Stimulated activated CD8-positive, alpha-beta memory T cell treated with anti-CD3 and anti-CD28 coated beads, Interleukin-15, amount 100 ng/mL, for 1 hour (primary cell): ENCODE measurements at places on chromosomes 16 and 17.

DNA sequence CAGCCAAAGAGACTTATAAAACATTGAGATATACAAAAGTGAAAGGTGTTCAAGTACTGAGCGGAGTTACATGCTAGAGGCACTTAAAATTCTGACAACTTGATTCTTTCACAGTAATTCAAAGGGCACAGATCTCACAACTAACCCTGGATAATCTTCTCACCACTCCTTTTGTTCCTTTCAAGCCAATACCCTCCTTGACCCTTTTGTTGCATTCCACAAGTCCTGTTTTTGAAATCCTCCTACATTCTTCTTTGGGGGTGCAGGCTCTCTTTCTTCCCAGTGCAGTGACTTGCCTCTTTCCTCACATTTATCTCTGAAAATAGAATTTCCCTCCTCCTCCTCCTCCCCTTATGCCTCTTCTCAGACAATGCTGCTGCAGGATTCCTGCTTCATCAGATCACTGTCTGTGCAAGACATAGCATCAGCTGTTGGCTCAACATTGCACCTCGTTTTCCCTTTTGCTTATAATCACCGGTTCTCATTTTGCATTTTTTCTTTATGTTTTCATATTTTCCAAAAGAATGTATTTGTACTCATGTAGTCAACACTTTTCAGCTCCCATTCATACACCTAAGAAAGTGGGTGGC is 199.3 kb downstream of the CDH8 start:
- DNase-seq, result no peak

DNA sequence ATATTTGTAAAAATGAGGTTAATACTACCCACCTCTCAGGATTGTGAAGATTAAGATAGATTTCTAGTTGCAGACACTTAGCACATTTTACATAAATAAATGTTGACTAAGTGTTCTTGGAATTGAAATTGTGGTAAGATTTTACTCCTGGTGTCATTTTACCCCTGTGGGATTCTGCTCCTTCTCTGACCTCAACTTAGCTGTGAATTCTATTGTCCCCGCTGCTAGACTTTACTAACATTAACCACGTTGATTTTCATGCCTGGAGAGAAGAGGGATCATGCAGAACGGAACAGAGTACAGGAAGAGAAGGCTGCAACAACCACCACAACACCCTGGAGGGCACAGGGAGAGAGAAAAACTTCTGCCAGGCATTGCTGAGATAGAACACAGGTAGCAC is 2.1 kb upstream of the TOM1L1 start:
- DNase-seq, result no peak

DNA sequence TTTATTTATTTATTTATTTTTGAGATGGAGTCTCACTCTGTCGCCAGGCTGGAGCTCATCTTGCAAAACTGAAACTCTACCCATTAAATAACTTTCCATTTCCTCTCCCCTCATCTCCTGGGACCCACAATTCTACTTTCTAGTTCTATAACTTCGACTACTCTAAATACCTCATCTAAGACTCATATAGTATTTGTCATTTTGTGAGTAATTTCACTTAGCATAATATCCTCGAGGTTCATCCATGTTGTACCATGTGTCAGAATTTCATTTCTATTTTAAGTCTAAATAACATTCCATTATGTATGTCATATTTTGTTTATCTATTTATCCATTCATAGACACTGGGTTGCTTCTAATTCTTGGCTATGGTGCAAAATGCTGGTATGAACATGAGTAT is 5.1 kb upstream of the NT5M start:
- DNase-seq, result no peak

DNA sequence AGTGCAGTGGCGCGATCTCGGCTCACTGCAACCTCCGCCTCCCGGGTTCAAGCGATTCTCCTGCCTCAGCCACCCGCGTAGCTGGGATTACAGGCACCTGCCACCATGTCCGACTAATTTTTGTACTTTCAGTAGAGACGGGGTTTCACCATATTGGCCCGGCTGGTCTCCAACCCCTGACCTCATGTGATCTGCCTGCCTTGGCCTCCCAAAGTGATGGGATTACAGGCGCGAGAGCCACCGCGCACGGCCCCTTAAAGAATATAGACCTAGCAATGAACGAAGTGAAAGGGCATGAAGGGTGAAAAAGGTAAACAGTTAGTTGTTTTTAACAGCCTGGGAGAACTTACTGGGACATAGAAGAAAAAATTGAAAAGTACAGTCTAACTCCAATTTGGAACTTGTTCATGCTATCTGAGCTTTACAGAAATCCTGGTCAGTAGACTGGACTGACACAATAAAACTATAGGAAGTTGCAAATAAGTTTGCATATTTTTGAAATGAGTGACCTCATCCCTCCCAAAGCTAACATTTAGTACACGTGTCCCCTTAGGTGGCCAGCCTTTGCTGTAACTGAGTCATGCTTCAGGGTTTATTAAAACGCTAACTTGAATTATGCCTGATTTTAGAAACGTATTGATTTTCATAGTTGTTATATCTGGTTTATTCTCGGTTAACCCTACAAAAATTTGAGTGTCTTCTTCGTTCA is 1.8 kb downstream of the COG1 start:
- DNase-seq, result no peak

- no peak for DNase-seq
Observed at GRCh38 chr16:31869511-31870201, 4.0 kb upstream of the ZNF267 start.

- no peak for DNase-seq
Observed at GRCh38 chr16:23771027-23771426, 16.2 kb downstream of the CHP2 start.

DNA sequence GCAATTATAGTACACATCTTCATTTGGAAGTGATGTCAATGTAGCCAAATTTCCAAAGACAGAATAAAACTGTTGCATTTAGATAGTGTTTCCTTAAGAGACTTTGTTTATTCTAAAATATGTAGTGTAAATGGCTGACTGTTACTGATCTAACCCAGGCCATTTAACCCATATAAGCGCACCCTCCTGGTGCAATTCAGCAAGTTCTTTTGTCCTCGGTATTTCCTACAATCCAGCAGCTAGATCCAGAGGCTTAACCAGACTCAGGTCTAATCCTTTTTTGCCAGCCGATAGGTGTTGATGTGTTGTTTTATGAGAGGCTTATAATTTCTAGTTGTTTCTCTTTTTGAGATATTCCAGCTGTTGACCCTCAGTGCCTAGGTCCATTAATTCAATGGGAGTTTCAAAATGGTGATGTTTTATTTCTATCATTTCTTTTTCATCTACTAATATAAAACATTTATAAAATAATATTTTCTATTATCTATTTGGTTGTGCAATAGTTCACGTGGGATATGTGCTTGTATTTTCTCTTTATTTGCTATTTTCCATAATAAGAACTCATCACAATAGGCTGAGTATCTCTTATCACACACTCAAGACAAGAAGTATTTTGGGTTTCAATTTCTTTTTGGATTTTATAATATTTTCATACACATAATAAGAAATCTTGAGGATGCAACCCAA is 14.5 kb downstream of the ABCA9 start:
- no peak for DNase-seq

- no peak for DNase-seq
Observed at GRCh38 chr17:69949496-69949895, 125.5 kb upstream of the KCNJ16 start.

- no peak for DNase-seq
Observed at GRCh38 chr16:84561291-84561690, 56.6 kb downstream of the COTL1 start.

- no peak for DNase-seq
Observed at GRCh38 chr16:61471023-61471422, 565.2 kb downstream of the CDH8 start.

- no peak for DNase-seq
Observed at GRCh38 chr17:74541176-74542111, 4.5 kb downstream of the CD300C start.

GRCh38 chr16:10037751-10038150 is 144.5 kb downstream of the GRIN2A start:
- DNase-seq, result no peak

DNA sequence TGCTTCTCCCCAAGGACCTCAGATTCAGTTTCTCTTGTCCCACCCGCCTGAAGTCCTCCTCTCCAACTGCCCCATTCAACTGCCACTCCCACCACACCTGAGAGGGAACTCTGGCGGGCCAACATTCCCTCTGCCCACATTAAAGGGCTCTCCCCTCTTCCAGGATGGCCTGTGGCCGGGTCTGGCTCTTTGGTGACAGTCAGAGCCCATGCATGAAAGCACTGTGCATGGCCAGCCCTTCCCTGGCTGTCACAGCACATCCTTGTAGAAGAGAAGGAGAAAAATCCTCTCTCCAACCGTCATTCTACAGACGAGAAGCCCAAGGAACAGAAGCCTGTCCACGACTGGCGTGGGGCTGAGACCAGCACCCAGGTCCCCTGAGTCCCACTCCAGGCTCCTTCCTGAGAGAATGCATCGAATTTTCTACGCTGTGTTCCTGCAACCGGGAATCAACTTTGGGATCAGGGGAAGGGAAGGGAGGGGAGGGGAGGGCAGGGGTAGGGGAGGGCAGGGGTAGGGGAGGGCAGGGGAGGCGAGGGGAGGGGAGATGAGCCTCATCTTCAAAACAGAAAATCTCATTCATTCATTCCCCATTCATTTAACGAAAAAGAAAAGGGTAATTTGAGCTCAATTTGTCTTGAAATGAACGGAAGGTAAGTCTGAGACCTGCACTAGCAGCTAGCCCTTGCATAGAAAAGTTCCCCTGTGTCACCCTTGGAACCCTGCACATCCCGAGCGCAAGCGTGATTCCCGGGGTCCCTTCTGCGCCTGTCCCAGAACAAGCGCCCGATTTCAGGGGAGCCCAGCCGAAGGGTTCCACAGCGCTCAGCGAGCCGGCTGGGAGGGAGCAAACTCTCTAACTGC is at the start of gene ABCC12:
Gene ABCC12 (minus strand): TSS at position 68 of the 864 bp plus-strand sequence. CDS start 9,569 bp downstream, outside the sequence.
- no peak for DNase-seq

- DNase-seq, result no peak
Observed at GRCh38 chr17:17765359-17766076, 71.3 kb downstream of the SREBF1 start.

DNA sequence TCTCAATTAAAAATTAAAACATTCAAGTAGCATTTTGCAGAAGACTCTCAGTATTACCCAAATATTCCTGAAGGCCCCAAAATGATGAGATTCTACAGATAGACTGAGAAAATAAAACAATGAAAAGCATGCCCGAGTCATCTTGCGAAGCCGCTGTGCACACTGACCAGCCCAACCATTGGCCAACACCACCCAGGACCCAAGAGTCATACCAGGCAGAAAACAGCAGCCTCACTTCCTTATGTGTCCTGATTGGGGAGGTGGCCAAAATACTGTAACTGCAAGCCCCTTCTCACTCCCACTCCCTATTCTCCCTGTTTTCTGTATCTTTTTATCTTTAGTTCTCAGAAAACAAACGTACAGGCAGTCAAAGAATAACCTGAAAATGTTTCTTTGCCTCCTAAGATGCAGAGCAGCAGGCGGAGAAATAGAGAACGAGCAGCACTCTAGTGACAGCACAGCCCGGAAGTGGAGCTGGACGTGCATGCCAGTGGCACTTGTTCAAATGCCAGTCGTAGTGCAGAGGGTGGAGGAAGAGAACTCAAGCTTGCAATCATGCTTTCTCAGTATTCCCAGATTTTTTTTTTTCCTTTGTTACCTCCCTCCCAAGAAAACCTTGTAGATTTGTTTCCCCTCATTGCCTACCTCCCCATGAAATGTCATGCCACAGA is 182.3 kb upstream of the SOX9 start:
- no peak for DNase-seq

- no peak for DNase-seq
Observed at GRCh38 chr16:62240722-62241121, 204.5 kb upstream of the CDH8 start.

DNA sequence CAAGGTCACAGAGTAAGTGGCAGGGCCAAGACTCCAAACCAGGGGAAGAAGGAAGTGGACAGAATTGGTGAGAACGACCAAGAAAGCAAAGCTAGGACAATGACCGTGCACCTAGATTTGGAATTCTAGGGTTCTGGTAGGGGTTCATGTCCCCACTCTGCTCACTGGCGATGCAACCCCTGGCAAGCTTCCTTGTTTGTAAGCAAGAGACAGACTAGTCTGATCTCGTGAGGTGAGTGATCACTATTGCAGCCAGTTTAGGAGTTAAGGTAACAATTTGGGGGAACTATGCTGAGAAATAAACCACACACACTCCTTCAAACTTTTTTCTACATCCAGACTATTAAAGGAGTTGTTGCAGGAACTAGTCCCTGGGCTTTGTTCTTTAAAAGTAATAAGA is 48.1 kb downstream of the XPO6 start:
- no peak for DNase-seq

- DNase-seq, result no peak
Observed at GRCh38 chr16:85715169-85716021, 26.6 kb upstream of the GINS2 start.

- DNase-seq, result no peak
Observed at GRCh38 chr17:50056961-50057330, 1.0 kb downstream of the ITGA3 start.

GRCh38 chr16:89422527-89422904 is 67.8 kb downstream of the ANKRD11 start:
- DNase-seq, result no peak

- DNase-seq, result no peak
Observed at GRCh38 chr16:81517150-81517499, 72.5 kb downstream of the CMIP start.

- DNase-seq, result no peak
Observed at GRCh38 chr17:31838636-31839225, 20.3 kb downstream of the COPRS start.

DNA sequence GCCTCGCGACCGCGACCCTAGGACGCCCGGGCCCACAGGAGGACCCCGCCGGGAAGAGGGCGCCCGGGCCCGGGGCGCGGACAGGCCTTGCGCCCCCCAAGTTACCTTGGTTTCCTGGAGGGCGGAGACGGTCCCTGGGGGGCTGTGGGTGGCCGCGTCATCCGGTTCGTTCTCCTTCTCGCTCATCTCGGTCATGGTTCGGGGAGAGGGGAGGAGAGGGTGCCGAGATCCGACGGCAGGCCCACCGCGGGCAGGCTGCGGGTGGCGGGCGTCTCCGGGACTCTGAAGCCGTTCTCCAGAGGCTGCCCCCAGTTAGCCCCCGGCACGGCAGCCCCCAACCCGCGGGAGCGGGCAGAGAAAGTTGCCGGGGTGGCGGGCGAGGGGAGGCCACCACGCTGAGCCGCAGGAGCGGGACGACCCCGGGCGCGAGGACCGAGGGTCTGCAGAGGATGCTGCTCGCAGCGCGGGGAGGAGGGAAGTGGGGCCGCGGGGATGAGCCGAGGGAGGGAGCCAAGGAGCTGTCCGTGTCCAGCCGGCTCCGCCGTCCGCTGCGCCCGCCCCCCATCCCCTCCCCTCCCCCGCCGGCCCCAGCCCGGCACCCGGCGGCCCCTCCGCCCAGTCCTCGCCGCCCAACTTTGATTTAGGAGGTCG is at the start of gene STAC2:
Gene STAC2 (minus strand): TSS at position 638 of the 651 bp plus-strand sequence. CDS start 443 bp downstream, at position 195.
- no peak for DNase-seq

DNA sequence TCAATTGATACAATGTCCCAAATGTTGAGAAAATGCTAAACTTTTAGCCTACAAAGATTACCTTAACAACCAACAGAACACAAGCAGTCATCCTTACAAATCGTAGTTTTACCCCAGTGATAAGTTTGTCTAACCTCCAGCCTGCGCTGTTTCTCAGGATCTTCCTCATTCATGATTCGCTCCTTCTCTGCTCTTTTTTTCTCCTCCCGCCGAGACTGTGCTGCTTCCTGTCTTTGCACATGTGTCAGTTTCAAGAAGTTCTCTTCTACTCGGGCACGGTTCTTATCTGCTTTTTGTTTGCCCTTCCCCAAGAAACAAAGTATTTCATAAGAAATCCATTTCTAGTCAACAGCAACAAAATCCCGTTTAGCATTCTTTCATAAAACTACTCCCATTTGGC is 10.2 kb upstream of the STRADA start:
- DNase-seq, result no peak
